ENCODE measurements at places on chromosomes 3 and 15.
A peak's percentile ranks its signal among the peaks of the same experiment; 100 is the strongest.

DNA sequence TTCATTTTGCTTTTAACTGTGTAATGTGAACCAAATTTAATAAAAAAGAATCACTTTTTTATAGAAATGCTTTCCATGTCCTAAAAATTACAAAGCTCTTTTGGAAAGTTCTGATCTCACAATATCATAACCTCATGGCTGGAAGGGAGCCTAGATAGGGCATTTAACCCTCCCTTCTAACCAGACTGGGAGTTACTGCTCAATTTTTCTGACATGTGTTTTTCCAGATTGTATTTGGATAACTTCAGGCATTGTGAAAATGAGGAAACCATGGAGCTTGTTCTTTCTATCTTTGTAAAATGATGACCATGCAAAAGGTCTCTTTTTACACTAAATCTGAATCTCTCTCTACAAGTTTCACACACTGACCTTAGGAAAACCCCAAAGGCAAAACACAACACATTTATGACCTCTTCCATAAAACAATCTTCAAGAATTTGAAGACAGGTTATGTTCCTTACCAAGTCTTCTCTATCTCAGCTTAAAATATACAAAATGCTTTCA is 508.8 kb downstream of the DIPK2A start:
- DNase-seq: no peak

- DNase-seq: no peak
Measured at GRCh38 chr3:10962481-10963036, 30.0 kb upstream of the SLC6A1 start.

DNA sequence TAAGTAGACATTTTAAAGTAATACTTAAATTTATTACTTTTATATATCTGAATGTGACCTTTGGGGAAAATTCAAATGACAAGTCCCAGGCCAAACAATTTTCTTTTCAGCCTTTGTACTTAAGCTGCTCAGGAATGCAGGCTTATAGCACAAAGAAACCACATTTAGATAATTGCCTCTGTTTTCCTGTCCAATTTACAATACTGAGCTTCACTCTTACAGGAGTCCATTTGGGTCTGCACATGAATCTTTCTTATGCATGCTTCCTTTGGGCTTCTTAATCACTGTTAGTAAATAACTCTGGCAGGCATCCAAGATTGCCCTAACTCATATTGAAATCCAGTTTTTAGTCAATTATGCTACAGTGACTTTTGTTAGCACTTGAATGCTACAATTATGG is 459.4 kb upstream of the TGFBR2 start:
- DNase-seq: no peak

DNA sequence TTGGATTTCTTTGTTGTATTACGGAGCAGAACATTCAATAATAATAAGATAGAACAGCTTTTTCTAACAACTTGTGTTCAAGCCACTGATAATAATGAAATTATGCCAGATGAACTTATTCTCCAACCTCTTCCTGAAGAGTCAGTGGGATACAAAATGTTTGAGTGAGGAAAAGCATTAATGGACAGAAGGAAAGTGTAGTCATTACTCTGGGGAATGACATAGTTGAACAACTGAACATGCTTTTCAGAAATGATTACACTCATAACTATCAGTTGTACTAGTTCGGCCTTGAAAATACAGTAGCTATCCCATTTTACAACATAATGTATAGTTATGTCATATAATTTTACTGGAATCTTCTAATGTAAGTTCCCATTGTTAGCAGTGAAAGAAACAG is 55.9 kb downstream of the ALCAM start:
- no peak for DNase-seq

- peak; percentile 47 for DNase-seq
Measured at GRCh38 chr3:129942296-129942695, 32.2 kb upstream of the TRH start.

- no peak for DNase-seq
Measured at GRCh38 chr3:94225148-94225865, 162.4 kb downstream of the NSUN3 start.

- DNase-seq: no peak
Measured at GRCh38 chr3:185420762-185421161, 57.8 kb downstream of the MAP3K13 start.

DNA sequence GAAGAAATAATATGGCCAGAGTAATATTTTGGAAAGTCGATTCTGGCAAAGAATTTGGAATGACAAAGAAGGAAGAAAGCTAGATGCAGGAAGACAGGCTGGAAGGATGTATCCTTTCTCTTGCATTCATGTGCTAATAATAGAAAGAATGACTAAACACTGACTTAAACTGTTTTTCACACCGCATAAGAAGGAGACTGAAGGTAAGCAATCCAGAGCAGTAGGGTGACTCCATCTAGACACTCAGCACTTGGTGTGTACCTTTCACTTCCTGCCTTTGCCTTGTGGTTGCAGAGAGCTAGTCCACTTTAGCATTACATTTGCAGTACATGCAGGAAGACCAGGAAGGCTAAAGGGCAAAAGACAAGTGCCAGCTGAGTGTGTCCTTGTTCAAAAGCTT is 234.6 kb downstream of the RBMS3 start:
- DNase-seq: no peak

- no peak for DNase-seq
Measured at GRCh38 chr15:92817339-92817886, 82.7 kb upstream of the CHD2 start.

GRCh38 chr3:189297932-189298331 is 126.2 kb downstream of the TPRG1 start:
- DNase-seq: no peak

DNA sequence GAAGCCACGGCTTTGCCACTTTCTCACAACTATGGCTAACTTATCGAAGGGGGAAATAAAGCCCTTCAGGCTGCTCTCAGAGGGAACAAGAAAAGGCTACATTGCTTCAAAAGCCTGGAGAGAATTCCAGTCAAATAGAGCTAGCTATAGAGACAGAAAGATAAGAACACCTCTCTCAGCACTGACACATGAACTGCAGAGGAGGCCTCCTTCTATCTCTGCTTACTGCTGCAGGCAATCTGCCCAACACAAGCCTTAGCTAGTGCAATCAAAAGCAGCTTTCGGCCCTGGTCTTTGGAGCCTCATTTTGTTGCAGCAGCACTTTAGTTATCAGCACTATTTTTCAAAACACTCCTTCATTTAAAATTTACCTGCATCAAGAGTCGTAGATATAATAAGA is 118.4 kb upstream of the ROBO1 start:
- DNase-seq: no peak

- no peak for DNase-seq
Measured at GRCh38 chr3:105101603-105102002, 265.1 kb upstream of the ALCAM start.

DNA sequence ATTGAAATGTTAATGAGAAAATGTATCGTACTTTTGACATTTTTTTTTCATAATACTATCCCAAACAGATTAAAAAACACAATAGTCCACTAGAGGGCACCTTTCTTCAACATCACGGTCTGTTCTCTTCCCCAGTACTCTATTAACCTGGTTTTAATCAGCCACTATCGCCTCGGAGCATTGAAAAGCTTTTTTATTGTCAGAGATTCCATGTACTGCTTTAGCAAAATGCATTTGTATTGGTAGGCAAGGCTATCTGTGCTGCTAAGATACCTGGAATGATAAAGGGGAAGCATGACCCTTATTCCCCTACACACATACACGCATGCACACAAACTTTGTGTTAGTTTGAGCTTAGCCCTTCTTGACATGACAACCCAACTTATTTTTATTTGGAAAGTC is 160.1 kb upstream of the IL12A start:
- peak; percentile 36 for DNase-seq

DNA sequence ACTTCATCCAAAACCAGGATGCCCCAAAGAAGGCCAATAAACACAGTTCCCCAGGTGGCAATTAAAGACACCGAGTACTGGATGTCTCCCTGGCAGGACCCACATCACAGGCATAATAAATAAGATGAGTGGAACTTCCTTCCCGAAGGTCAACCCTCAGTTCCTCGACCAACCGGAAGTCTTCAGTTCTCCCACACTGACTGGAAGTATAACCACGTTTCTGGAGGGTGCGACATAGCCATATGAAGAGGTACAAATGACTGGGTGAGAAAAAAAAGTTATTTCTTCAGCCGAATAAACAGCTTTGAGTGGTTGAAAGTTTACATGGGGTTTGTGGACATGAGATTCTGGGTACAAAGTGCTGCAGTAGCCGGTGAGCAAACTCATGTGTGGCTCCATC is 34.6 kb upstream of the MUC13 start:
- no peak for DNase-seq

DNA sequence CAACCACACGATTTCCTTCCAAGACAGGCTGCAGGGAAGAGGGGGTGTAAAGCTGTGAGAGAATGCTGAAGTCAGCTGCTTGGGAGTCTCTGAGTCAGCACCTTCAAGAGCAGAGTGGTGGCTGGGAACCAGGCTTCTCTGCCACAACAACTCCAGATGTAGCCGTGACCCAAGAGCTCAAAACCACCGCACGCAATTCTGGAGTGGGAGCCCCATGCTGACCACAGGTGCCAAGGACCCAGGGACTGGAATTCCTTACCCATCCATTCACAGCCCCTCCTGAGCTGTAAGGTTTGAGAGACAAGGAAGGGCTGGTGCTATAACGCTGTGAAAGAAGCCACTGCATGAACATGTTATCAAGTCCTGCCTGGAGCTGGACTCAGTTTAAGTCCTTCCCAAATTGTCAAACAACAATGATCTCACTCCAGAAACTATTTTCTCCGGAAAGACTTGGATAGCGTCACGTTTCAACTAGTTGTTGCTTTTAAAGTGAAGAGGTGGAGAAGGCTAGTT is 61.4 kb downstream of the UMPS start:
- no peak for DNase-seq

DNA sequence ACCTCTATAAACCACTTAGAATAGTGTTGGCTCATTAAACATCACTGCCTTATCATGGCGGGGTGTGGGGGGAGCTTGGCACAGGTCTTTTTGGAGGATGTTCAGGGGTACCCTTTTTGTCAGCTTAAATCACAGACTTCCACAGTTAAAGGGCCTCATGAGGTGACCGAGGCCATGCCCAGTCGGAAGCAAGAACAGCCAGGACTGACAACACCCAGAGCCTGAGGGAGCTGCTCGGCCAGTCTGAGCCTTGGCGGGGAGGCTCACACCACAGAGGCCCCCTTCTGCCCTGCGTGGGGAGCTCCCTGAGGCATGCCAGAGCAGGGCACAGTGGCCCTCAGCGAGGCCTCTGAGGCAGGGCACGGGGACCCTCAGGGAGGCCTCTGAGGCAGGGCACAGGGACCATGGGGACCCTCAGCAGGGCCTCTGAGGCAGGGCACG is 49.5 kb downstream of the UMPS start:
- DNase-seq: no peak

GRCh38 chr3:168939651-168940238 is 723.8 kb downstream of the MECOM start:
- no peak for DNase-seq

DNA sequence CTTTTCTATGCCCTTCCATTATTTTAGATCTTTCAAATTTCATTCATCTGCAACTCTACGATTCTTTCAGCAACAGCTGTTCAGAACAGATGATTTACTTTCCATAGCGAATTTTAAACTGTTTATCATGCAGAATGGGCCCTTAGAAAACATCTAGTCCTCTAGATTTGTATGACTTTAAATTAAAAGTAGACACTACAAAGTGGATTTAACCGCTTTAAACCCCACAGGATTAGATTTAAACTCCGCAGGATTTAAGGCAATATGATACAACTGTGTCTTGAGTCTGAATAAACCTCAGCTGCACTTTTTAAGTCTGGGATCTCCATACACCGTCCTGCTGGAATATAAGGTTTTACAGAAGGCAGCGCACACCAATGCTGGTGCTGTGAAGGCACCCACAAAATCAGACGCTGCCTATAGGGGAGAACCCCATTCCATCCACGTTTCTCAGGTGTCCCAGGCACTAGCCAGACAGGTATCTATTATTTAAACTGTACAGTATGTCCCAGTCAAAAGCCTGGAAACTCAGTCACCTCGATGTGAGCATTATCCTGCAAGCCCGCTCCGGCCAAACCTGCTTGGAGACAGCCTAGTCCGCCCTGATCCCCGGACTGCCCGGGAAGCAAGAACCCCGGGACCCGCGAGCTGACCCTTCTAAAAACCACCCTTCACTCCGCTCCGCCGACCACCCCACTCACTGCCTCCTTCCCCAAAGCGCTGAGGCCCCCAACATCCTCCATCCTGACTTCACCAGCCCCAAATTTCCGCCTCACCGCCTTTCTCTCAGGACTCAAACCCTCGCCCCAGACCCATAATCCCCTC is 768 bp downstream of the ANO10 start:
- DNase-seq: no peak

DNA sequence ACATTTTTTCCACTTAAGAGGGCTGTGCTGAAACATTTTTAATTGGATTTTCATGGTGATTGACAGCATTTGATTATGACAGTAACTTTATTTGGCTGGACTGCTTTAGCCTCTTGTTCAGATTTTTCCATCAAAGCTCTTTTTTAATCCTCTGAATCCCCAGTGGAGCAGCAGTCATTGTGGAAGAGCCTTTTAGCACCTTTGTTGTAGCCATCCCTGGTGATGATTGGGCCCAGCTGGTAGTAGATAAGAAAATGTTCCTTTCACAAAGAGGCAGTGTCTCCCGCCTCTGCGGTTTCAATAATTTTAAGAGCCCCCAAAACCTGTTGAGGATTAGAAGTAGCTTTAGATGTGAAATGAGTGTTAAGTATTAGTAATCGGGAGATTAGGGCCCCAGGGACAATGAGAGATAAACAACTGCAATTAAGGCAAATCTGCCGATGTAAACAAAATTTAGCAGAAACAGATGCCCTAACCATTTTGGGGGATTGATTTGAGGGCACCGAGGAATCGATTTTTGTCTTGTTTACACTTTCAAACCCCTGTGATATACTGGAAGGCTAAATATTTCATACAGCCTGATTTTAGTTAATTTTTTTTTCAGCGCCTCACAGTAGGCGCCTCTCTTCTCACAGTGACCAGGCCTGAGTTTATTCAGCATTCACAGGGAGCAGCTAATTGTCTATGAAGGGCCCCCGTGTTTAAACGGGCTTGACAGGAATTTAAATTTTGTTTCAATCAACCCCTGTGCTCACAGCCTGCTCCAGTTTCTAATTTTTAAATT is 43.2 kb upstream of the SKOR1 start:
- DNase-seq: no peak

DNA sequence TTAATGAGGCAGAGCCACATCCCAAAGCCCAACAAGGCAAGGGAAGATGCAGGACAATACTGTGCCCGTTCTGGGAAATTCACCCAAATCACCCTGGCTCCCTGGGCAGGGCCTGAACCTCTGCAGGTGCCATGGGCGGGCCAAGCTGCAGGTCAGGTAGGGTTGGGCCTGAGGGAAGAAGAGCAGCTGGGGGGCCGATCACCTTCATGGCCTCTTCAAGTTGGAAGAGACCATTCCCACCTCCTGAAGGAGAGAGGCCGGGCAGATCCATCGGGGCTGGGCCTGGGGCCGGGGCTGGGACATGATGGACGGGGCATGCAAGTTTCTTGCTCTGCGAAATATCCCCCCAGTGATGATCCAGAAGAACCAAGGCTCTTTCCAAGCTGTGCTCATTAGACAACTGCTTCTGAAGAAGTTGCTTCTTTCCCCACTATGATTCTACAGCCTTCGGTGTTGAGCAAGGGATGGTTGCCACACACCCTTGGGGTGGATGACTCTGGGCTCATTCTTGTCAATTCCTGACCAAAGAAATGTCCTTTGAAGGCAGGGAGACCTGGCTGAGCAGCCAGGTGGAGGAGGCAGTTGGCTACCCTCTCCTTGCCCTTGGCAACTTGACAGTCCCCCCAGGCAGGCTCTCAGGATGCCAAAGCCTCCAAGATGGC is 38.2 kb downstream of the KLHL25 start:
- no peak for DNase-seq

- DNase-seq: peak; percentile 54
Measured at GRCh38 chr3:190155752-190156151, 35.1 kb upstream of the P3H2 start.

Data from NCI-H460 (cell line).